ENCODE measurements at places on chromosomes 2 and 18.

- DNase-seq = no peak
Measured at GRCh38 chr2:88857951-88858411, 166.5 kb downstream of the RPIA start.

GRCh38 chr2:171531291-171531690, 9.0 kb downstream of the CYBRD1 start:
- DNase-seq = no peak

DNA sequence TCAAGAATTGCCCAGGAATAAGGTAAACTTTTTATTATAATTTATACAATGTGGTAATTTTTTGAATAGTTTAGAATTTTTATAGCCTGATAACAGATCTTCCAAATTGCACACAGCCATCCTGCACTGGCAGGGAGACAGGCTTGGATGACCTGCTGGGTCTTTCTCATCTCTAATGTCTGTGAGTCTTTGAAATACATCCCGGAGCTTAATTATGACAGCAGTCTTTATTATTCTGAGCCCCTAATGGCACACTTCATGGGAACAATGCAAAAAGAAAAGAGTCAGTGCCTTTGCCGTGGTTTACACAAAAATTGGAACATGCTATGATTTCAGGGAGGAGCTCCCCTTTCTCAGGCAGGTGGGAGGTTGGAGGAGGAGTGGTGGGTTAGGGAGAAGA, 71.0 kb downstream of the TMEM182 start:
- DNase-seq = no peak

GRCh38 chr18:9191658-9192256, 55.2 kb downstream of the ANKRD12 start:
- DNase-seq = no peak

GRCh38 chr2:8981876-8982275, 21.6 kb downstream of the MBOAT2 start:
- no peak for DNase-seq

GRCh38 chr2:179751163-179751809, 110.1 kb downstream of the ZNF385B start:
- no peak for DNase-seq

All from NCI-H524 treated with DMSO at 0.1 percent for 48 hours (cell line).